Activated CD8-positive, alpha-beta T cell treated with anti-CD3 and anti-CD28 coated beads for 36 hours (primary cell): ENCODE measurements at places on chromosomes 11 and 22.

GRCh38 chr11:17244046-17244445, 32.5 kb upstream of the NUCB2 start:
- peak; percentile 11 for DNase-seq

GRCh38 chr22:40727964-40728615, 48.8 kb downstream of the MCHR1 start:
- no peak for DNase-seq

- no peak for DNase-seq
Measured at GRCh38 chr22:49882519-49883293, 29.1 kb downstream of the ZBED4 start.

GRCh38 chr11:1223346-1224110, 662 bp downstream of the MUC5B start:
- DNase-seq = no peak

DNA sequence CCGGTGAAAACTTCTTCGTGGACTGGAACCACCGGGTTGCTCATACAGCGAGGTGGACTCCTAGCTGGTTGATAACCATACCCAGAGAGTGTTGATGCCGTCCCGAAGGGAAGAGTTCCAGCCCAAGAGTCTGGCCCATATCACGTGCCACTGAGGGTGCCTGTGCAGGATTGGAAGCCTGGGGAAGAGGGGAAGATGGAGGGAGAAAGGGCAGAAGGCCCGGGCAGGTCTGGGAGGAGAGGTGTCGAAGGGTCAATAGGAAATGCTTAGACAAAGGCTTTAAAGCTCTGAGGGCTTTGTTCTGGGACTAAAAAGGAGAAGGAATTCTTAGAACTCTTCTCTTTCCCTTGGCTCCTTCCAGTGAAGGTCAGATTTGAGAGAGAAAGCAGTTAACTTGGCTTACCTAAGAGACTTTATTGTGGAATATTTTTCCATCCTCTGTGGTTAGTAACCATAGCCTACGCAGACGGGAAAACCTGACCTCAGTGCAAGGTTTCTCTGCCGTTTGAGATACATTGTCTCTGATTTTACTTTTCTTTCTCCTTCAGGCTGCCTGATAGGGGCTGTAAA, 70.5 kb downstream of the JAM3 start:
- no peak for DNase-seq

- DNase-seq = no peak
Measured at GRCh38 chr11:72635933-72636332, 38.3 kb downstream of the PDE2A start.

- DNase-seq = no peak
Measured at GRCh38 chr11:120722524-120722923, 211.0 kb downstream of the GRIK4 start.

- DNase-seq = no peak
Measured at GRCh38 chr11:69876013-69876412, 56.8 kb upstream of the FGF3 start.

- DNase-seq = no peak
Measured at GRCh38 chr11:108112057-108112456, 9.3 kb upstream of the ACAT1 start.

GRCh38 chr11:47553406-47553743, 443 bp upstream of the CELF1 start:
- no peak for DNase-seq

- no peak for DNase-seq
Measured at GRCh38 chr22:39815932-39816331, 77.6 kb downstream of the ENTHD1 start.
